Articular chondrocyte of knee joint (primary cell): ENCODE measurements at places on chromosomes 13 and 19. TPM values are rescaled to one million over a fixed set of nuclear protein-coding genes. Genes with fewer than 3 reads are reported as not detected.

Gene HIF3A
- 0.11 and 0.39 TPM in 2 replicates for total RNA-seq

Gene TYROBP
- total RNA-seq: not detected in 2 replicates

Gene LRRC25
- 0.22 and 0.39 TPM in 2 replicates for total RNA-seq

Gene SLC25A41
- 0.11 TPM in 1 of 2 replicates, not detected in the other for total RNA-seq

Gene MEIOSIN
- not detected in 2 replicates for total RNA-seq

Gene APOC4
- not detected in 2 replicates for total RNA-seq

Gene IL12RB1
- total RNA-seq: 0.26 and 0.32 TPM in 2 replicates

Gene ATXN8OS
- not detected in 2 replicates for total RNA-seq

Gene CDC42EP5
- total RNA-seq: 26.3 and 29.1 TPM in 2 replicates

Gene FBN3
- total RNA-seq: not detected in 2 replicates

Gene NLRP5
- not detected in 2 replicates for total RNA-seq

Gene ZNF723
- not detected in 2 replicates for total RNA-seq

Gene KRTDAP
- not detected in 2 replicates for total RNA-seq

Gene WDR87
- not detected in 2 replicates for total RNA-seq

Gene APOE
- 0.26 and 0.32 TPM in 2 replicates for total RNA-seq

Gene SLC25A30
- total RNA-seq: 10.1 and 16.6 TPM in 2 replicates

Gene C19orf12
- 32.1 and 34.0 TPM in 2 replicates for total RNA-seq

Gene TEKTIP1
- not detected in 2 replicates for total RNA-seq

Gene GNA15
- total RNA-seq: not detected in 2 replicates

Gene CGB5
- not detected in 2 replicates for total RNA-seq

Gene DAND5
- 0.11 TPM in 1 of 2 replicates, not detected in the other for total RNA-seq

Gene KLC3
- 0.11 and 0.26 TPM in 2 replicates for total RNA-seq

Gene ANKLE1
- total RNA-seq: 0.26 TPM in 1 of 2 replicates, not detected in the other

Gene ZNF536
- not detected in 2 replicates for total RNA-seq
